Aorta (tissue), 5 donors: ENCODE measurements at places on chromosomes 12 and 14.

DNA sequence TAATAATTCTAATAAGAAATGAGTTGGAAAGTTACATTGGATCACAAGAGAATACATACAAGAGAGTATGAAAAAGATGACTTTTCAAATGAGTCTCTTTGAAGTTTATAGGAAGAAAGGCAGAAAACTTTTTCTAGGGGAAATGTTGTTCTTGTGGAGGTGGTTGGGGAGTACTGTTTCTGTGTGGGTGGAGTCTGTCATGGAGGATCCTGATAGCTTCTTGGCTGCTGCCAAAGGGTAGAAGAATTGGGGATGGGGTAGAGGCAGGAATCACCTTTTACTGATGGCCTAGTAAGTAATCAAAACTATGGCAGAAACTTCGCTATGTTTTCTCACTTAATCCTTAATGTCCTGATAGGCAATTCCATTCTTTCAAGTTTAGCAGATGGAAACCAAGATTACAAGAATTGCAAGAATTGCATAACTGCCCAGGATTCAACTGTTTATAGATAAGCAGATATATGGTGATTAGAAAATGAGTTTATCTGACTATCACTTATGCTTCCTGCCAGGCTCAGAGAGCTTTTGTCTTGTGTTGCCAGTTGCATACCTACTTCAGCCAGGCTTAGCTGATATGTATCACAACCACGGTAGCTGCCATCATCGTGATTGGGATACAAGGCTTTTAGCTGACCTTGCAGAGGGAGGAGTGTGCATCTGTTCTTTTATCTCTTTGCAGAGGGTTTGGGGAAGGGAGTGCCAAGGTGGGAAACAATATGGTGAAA lies 463.9 kb downstream of the TMTC2 start:
- H3K27me3 ChIP-seq: peaks cover 2% of the 10 kb centered on the region
- no peak overlapping the region for H3K27ac ChIP-seq
- no peaks in the 10 kb centered on the region for H3K36me3 ChIP-seq
- H3K4me3 ChIP-seq: no peak overlapping the region
- H3K4me1 ChIP-seq: no peaks in the 10 kb centered on the region

- peak overlapping the region; percentile 92 for H3K27ac ChIP-seq
- no peaks in the 10 kb centered on the region for H3K27me3 ChIP-seq
- peak; percentile 93 for DNase-seq
- no peak overlapping the region for H3K4me3 ChIP-seq
These were observed 110.6 kb downstream of the CACNA1C start for GRCh38 chr12:2163177-2163941.

- peak overlapping the region; percentile 66 for H3K4me3 ChIP-seq
- H3K36me3 ChIP-seq: no peaks in the 10 kb centered on the region
- DNase-seq: peak; percentile 78
- no peaks in the 10 kb centered on the region for H3K4me1 ChIP-seq
These were observed 2.1 kb downstream of the CHST11 start for GRCh38 chr12:104458694-104459367.

- no peak for DNase-seq
- no peak overlapping the region for H3K4me3 ChIP-seq
- H3K27ac ChIP-seq: no peak overlapping the region
- no peaks in the 10 kb centered on the region for H3K36me3 ChIP-seq
- no peaks in the 10 kb centered on the region for H3K27me3 ChIP-seq
These were observed 412.1 kb upstream of the DCN start for GRCh38 chr12:91594715-91595114.

- no peak overlapping the region for H3K4me3 ChIP-seq
- H3K4me1 ChIP-seq: peaks cover 2% of the 10 kb centered on the region
- no peaks in the 10 kb centered on the region for H3K27me3 ChIP-seq
These were observed 331.5 kb downstream of the LRIG3 start for GRCh38 chr12:58588770-58589169.

DNA sequence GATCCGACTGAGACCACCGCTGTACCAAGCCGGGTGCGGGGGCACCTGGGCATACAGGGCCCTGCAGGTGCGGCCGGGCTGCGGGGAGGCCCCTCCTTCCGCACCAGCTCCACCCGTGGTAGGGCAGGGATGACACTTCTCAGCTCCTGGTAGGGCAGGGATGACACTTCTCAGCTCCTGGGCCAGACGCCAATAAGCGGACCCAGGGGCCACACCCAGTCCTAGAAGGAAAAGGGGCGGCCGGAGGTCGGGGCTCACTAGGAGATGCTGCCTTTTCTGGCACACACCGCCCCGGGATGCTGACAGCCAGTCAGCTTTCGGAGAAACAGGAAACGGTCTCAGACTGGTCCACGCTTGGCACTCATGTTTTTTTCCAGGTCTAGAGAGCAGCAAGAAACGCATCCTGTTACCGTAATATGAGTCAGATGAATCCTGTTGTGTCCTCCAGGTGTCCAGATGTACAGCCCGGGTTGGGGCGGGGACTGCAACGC lies 34.8 kb downstream of the NFKBIA start:
- no peak overlapping the region for H3K4me3 ChIP-seq
- DNase-seq: peak; percentile 42
